ENCODE measurements at places on chromosomes 2 and 18. TPM values are rescaled to one million over a fixed set of nuclear protein-coding genes. Genes with fewer than 3 reads are reported as not detected.

SP5 gene
- not detected for total RNA-seq

CLEC4F gene
- not detected for total RNA-seq

TAF4B gene
- total RNA-seq = 5.2 TPM

SERPINB11 gene
- total RNA-seq = not detected

VIT gene
- total RNA-seq = 2.9 TPM
